ENCODE measurements at places on chromosomes 11 and 22. TPM values are rescaled to one million over a fixed set of nuclear protein-coding genes. Genes with fewer than 3 reads are reported as not detected.

The SCN3B gene
- total RNA-seq = 0.79 TPM

GRCh38 chr11:99098258-99098657, 77.5 kb downstream of the CNTN5 start:
- H3K27ac ChIP-seq = no peak overlapping the region
- H3K27me3 ChIP-seq = no peaks in the 10 kb centered on the region
- H3K4me1 ChIP-seq = no peaks in the 10 kb centered on the region
- H3K36me3 ChIP-seq = no peaks in the 10 kb centered on the region
- H3K4me3 ChIP-seq = no peak overlapping the region

GRCh38 chr22:26624803-26625202, 3.0 kb downstream of the CRYBA4 start:
- H3K4me3 ChIP-seq = no peak overlapping the region
- no peak for DNase-seq
- H3K27ac ChIP-seq = no peak overlapping the region

DNA sequence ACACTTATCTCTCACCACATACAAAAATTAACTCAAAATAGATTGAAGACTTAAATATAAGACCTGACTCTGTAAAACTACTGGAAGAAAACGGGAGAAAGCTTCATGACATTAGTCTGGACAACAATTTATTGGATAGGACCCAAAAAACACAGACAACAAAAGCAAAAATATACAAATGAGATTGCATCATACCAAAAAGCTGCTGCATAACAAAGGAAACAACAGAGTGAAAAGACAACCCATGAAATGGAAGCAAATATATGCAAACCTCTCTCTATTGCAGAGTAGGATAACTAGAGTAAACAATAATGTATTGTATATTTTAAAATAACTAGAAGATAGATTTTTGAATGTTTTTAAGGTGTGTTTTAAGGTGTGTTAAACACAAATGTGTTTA, 11.2 kb downstream of the MRGPRX2 start:
- no peaks in the 10 kb centered on the region for H3K4me1 ChIP-seq
- H3K27me3 ChIP-seq = no peaks in the 10 kb centered on the region
- H3K27ac ChIP-seq = no peak overlapping the region
- no peak overlapping the region for H3K4me3 ChIP-seq
